ENCODE measurements at places on chromosomes 12 and 14.

GRCh38 chr14:100341301-100342031, 18.3 kb downstream of the SLC25A47 start:
- DNase-seq: peak; percentile 95

DNA sequence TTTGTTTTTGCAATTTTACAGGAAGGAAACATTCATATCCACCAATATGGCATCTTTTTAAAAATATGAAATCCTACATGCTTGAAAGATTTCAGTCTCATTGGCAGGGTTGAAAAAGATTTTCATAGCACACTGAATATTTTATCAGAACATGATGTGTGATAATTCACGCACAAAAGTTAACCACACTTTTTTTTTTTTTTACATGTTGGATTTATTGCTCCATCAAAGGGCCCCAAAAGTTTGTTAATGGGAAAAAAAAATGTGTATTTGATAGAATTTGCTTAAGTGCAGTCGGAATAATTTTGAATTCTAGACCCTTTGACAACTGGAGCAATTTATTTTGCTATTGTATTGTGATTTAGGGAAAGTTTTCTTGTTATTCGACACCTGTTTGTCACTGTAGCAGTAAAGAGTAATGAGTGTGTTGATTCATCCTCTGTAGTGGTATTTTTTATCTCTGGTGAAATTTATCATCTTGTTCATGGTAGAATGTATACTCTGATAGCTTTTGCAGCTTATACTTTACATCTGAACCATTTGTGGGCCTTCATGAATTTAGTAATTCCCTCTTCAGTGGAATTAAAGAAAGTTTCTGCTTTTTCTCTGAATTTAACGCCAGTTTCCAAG, 1.1 kb downstream of the EML1 start:
- DNase-seq: no peak

DNA sequence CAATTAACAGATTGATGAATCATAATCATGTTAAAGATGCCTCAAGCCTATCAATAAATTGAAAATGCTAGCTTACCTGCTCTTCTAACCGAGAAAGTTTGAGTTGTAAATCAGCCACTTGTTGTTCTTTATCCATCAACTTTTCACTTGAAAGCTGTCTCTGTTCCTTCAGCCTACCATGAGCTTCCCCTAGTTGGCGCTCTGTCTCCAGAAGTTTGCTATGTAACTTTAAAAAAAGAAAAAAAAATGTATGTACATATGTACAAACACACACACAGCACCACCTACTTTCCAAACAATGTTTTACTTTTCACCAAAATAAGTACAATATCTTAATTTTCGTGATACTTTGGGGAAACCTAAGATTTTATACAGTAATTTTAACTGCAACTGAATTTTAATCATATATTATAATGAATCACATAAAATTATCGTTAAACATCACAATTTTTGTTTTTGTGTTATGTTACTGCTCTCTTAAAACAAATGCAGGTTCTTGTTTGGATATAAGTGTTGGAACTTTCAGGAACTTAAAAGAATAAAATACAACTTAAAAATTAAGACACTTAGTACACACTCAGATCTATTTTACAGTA, 101.2 kb downstream of the EEA1 start:
- peak; percentile 47 for DNase-seq

- DNase-seq: no peak
These were observed 45.4 kb downstream of the ALX1 start for GRCh38 chr12:85325442-85325841.

DNA sequence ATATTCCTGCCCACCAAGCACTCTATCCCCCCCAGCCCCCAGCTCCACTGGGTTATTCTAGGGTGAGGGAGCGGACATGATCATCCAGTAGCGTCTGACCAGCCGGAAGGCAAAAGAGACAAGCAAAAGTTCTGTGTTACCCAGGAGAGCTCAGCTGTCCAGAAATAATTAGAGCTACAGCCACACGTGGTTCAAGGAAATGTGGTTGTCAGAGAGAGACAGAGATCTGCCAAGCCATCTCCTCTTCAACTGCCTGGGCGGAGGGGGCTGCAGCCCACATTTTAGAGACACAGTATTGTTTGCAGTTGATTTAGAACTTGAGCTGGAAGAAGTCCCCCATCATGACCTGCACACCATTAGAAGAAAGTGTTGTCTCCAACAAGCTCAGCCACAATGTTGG, 30.4 kb downstream of the DAO start:
- no peak for DNase-seq

GRCh38 chr12:3085341-3086139, 8.4 kb downstream of the TSPAN9 start:
- DNase-seq: no peak

DNA sequence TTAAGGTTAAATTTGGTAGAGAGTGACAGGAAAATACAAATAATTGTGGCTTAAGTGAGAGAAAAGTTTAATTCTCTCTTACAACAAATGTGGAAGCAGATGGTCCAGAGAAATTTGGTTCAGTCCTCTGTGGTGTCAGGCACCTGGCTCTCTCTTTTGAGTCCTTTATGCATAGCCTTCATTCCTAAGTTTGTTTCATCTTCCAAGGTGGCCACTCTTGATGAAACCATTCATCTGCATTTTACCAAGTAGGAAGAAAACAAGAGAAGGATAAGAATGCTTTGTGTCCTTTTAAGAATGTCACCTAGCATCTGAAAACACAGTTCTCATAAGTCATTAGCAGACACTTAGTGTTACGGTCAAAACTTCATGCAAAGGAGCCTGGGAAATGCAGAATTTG, 442.5 kb downstream of the CCER1 start:
- no peak for DNase-seq

GRCh38 chr12:46915082-46915481, 89.3 kb upstream of the SLC38A4 start:
- DNase-seq: no peak

- peak; percentile 97 for DNase-seq
These were observed 120.9 kb downstream of the SLC38A6 start for GRCh38 chr14:61101803-61102548.

- DNase-seq: no peak
These were observed 188.4 kb downstream of the DUSP6 start for GRCh38 chr12:89163918-89164317.

GRCh38 chr14:55822906-55823305, 242.9 kb downstream of the KTN1 start:
- no peak for DNase-seq

DNA sequence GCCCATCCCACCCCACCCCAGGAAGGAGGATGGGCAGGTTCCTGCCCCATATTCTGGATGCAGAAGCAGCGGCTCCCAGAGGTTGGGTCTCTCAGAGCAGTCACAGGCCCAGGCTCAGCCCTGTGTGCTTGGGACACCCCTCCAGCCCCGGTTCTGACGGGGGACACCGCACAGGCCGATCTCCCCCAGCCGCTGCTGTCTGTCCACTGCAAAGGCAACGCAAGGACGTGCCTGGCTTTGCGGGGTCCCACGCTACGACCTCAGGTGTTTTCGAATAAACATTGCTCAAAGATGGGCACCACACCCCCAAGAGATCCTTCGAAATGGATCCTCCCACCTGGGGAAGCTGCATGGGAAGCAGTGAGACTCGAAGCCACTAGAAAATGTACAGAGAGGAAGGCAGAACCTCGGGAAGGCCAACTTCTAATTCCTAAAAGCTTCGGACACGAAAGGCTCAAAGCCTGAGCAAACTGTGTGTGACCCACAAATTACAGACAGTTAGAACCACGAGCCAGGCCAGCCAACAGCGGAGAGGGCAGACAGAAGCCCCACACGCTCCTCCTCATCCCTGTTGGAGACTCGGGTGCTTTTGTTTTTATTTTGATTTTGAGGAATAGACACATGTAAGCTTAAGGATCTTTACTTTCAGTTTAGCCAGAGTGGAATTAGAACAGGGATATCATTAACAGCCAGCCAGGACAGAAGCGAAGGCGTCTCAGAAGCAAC, 10.8 kb downstream of the C14orf180 start:
- DNase-seq: no peak

- no peak for DNase-seq
These were observed 3.7 kb downstream of the SLC25A21 start for GRCh38 chr14:37168721-37169120.

DNA sequence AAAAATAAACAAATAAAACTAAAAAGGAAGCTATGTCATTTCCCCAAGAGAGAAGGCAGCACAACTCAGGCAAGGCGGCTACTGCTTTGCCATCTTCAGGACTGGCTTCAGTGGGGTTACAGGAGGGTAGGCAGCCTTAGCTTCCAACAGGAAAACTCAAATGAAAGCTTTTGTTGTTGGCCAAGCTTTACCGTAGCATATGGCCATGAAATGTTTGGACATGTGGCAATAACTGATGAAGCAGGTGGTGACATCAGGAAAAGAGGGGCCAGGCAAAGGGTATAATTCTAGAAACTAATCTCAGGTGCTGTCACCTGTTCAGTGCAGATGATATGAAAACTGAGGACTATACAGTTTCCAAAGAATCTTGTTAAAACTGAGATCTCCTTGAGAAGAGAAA, 22.8 kb upstream of the NPFF start:
- DNase-seq: no peak

- no peak for DNase-seq
These were observed 16.5 kb downstream of the KLHL28 start for GRCh38 chr14:44945264-44945663.

DNA sequence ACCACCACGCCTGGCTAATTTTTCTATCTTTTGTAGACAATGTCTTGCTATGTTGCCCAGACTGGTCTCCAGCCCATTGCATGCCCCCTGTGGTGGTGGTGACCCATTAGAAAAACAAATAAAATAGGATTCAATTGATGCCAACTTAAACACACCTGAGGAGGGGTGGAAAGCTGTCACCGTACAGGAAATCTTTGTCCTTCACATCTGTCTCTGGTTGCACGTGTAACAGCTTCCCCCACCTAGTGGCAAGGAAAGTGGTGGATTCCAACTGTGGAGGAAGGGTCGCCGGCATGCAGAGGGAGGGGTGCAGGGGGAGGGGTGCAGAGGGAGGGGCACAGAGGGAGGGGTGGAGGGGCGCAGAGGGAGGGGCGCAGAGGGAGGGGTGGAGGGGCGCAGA, 26.1 kb upstream of the GPR68 start:
- no peak for DNase-seq

DNA sequence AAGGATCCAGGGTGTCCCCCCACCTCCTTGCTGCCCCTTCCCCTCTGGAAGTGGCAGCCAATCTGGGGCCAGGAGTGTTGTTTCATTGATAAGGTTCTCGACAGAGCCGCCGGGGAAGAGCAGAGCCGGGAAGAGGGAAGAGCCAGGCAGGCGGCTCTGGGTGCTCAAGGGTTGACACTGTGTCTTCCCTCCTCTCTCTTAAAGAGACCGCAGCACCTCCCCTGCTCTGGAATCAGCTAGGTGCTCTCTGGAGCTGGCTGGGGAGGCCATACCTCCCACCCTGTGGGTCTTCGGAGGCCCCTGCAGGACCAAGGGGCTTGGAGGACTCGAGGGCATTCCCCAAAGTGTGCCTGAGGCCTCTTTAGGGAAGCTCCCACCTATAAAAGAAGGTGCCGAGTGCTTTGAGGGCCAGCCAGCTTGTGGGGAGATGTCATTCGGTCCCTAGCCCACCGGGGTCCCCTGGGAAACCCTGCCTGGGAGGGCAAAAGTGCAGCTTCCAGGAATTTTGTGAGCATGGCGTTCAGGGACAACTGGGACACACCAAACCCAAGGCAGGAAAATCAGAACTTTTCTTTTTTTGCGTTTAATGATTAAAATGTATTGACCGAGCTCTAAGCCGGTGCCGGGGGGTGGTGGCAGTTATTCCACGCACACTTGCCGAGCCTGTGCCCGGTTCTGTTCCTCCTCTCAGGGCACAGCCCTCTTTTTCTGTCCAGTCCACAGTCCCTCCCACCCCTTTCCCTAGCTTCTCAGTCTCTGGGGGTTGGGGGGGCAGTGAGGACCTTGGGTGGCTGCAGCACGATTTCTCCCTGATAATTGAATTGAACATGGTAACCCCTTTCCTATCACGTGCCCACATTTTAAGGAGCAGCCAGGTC, 3.0 kb downstream of the SETD1B start:
- no peak for DNase-seq

- no peak for DNase-seq
These were observed 68.9 kb downstream of the FSCB start for GRCh38 chr14:44438221-44438620.

DNA sequence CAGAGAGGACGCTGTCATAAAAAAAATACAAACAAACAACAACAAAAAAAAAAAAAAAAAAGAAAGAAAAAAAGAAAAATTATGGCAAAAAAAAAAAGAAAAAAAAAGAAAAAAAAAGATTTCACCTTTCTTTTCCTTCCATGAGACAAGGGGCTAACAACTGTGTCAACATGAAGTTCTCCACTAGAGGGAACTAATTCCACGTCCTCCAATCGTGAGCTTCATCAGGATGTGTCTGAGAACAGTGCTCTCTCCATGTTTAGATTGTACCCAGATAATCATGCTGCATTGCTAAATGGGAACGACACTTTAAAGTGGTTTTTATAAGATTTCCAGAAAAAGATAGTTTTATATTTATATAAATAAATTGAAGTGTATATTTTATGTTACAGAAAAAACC, 96.2 kb upstream of the PTPRB start:
- peak; percentile 25 for DNase-seq

DNA sequence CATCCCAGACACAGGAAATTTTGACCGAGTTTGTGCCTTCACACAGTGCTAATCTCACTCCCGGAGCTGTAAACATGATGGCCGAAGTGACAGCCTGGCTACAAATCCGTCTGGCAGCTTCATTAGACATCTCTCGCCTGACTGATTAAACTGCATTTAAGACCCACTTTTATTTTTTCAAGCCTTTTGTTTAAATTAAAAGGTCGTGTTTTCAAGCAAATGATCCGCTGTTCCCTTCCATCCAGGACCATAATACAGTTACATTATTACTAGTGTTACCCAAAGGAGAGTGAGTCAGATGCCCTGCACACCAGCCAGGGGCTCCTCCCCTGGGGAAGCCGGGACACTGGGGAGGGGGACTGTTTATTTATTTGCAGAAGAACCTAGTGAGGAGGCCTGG, 200.2 kb downstream of the EXOC5 start:
- DNase-seq: no peak

DNA sequence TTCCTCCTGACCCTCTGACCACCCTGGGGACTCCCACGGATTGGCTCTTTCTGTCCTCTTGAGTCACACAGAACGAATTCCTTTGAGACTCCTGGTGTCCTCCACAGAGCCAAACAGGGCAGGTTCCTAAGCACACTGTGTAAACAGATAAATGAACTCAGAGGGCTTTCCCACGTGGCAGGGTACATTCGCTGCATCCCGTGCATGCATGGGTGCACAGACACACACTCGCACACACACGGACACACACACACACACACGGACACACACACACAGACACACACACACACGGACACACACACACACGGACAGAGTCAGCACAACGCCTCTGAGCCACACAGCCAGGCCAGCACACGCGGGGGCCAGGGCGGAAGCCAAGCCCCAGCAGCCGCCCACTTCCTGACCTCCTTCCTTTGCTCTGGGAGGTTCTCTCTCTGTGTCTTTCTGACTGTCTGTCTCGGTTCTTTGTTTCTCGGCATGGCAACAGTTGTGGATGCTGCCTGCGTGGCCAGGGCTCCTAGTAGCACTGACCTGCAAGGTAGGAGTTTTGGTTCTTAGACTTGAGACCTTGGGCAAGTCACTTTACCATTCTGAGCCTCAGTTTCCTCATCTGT, 706 bp downstream of the CRACR2A start:
- DNase-seq: peak; percentile 67
